ENCODE measurements at places on chromosomes 1 and 21. TPM values are rescaled to one million over a fixed set of nuclear protein-coding genes. Genes with fewer than 3 reads are reported as not detected.

DNA sequence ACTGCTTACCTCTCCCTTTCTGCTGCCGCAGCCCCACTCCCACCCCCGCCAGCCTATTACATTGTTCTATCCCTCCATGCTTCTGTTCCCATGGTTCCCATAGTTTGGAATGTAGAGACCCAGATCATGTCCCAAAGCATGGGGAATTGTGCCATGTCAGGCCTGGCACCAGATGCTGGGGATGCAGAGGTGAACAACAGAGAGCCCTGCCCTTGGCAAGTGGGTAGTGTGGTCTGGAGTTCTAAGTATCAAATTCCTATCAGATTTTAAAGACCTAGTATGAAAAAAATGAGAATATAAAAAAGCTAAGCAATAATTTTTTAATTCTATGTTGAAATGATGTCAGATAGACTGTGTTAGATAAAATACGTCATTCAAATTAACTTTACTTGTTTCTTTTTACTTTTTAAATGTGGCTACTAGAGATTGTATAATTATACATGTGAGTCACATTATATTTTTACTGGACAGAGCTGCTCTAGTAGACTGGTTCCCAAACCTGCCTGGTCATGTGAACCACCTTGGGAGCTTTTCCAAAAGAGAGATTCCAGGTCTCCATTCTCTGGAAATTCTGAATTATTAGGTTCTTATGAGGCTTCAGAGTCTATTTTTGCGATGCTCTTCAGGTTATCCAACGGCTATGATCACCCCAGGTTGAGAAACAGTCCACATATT, 113.0 kb upstream of the DAB1 start:
- DNase-seq: no peak

GRCh38 chr21:43827015-43827611, 37.7 kb downstream of the RRP1 start:
- no peak for DNase-seq

GRCh38 chr1:6269720-6270400, 9.0 kb upstream of the GPR153 start:
- peak; percentile 58 for DNase-seq

RAB25 gene
- total RNA-seq: 51.4 TPM

- DNase-seq: peak; percentile 68
Observed at GRCh38 chr1:2275796-2276536, 47.8 kb downstream of the SKI start.

DNA sequence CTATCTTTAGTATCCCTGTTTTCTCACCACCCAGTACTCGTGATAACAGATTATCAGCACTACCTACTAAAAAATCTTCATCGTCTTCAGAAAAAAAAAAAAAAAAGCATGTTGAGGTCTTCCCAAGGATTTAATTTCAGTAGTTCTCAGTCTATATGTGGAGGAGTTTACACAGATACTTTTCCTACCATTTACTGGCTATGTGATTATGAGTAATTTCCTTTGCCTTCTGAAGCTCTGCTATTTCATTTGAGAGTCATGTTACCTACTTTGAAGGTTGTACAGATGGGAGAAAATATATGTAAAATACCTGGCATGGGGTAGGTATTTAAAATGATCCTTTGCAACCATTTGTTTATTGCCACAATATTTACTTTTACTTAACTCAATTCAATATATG, 399.7 kb downstream of the NEGR1 start:
- DNase-seq: peak; percentile 8

GRCh38 chr1:3065396-3065795, 3.6 kb upstream of the PRDM16 start:
- DNase-seq: peak; percentile 29

GRCh38 chr1:55304229-55304740, 89.1 kb upstream of the USP24 start:
- DNase-seq: peak; percentile 46
